ENCODE measurements at places on chromosomes 3 and 15.

- no peak for DNase-seq
Observed at GRCh38 chr3:28844298-28845005, 436.4 kb upstream of the RBMS3 start.

DNA sequence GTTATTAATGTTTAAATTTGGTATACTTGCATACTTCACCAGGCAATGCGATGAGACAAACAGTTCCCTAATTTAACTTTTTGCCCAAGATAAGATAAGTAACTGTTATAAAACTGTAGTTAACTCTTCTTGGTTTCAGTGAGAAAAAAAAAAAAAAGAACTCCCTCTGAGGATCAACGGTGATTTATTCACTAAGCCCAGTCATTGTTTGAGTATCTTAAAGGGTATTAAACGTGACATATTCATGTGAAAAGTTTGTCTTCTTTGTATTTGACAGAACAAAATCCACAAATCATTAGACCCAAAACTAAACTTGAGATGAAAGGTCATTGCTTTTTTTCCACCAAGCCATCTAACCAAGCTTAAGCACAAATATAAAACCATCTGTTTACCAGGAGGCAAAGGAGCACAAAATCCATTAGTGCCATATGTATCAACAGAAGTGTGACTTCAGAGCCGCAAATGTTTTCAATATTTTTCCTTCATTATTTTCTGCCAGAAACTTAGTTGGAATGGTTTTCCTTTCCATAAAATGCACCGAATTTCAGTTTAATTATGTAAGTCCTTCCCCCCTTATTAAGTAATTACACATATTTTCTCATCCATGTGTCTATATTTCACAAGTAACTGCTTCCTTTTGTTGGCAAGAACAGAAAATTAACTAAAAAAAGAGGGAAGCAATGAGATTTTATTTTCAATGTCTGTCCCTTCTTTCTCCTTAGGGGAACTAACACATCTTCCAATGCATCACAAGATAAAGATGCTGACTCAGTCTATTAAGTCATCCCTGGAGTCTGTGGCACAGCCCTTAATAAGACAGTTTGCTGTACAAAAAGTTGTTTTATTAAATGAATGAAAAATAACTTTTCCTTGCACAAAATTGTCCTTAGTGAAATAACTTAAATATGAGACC, 92.2 kb upstream of the RAP2B start:
- DNase-seq = no peak

- peak; percentile 20 for DNase-seq
Observed at GRCh38 chr3:177777699-177778098, 580.4 kb upstream of the TBL1XR1 start.

DNA sequence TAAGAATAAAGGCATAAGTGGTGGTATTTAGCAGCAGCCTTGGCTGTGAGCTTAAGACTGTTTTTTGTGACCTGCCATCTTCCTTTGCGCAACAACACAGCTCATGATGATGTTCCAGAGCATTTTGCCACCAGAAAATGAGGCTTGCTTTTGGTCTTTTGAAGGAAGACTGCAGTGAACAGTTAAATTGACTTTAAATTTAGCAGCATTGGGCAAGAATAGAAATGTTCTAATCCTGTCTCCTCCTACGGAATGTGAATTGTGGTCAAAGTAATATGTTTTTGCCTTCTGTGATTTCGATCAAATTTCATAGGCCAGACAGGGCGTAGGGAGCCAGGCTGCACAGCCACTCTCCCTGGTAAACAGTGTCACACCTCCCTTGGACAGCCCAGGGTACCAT, 460.7 kb upstream of the RASGRP1 start:
- DNase-seq = no peak

DNA sequence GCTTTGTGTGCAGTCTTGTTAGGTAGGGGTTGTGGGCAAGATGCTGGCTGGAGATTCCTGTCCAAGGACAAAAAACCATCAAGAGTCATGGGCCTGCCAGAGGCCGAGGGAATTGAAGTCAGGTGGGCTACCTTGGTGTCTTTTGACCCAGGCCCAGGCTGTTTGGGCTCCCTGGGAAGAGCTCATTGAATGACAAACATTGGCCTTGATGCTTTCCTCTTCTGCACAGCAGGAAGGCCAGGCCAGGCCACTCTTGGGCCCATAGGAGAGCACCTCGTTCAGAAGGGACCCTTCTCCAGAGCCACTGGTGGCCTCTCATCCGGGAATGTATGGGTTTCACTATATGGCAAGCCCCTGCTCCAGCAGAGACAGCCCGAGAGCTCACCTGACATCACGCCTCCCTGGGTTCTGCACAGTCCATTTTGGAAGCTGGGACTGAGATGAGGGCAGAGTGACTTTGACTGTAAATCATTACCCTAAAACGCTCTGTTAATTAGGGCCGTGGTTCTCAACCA, 169.1 kb downstream of the NSMCE3 start:
- DNase-seq = no peak

Data from stimulated activated CD4-positive, alpha-beta T cell treated with anti-CD3 and anti-CD28 coated beads, Interleukin-1b, Interleukin-23, amount 100 ng/mL, for 4 hours (primary cell).